Head of caudate nucleus (tissue), 42 donors: ENCODE measurements at places on chromosomes 11 and 22.

GRCh38 chr22:44353041-44353440 lies 40.3 kb upstream of the SHISAL1 start:
- DNase-seq, result no peak

DNA sequence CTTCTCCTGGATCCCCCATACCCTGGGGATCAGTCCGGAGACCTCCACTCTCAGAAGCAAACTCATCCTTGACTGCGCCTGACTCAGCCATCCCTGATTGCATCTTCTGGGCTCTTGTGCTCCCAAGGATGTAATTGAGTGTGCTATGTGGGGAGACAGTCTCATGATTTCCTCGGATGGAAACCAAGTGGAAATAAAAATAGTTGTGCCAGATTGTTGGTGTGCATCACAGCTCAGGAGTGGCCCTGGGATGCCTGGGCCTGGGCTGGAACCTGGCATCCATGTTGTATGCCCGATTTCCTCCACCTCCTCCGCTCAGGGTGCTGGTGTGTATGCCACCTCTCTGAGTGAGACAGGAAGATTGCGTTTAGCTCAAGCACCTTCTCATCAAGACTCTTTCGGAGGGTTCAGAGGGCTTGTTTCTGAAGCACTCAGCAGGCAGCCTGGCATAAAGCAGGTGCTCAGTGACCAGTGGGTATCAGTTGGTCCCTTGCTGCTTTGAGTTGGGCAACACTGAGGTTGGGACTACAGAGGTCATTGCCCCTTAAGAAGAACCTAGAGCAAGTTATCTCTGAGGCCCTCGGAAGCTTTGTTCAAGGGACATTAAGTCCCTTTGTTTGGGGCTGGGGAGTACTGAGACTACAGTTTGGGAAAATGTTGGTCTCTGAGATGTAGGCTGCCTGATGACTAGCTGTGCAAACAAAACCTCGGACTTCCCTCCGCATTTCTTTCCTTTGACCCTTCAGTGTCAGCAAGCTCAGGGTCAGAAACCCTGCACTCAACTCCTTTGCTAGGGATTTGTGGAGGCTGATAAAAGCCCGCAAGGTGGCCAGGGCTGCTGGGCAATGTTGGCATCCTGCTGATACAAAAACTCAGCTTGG lies 24.8 kb upstream of the MICAL2 start:
- no peak for DNase-seq

DNA sequence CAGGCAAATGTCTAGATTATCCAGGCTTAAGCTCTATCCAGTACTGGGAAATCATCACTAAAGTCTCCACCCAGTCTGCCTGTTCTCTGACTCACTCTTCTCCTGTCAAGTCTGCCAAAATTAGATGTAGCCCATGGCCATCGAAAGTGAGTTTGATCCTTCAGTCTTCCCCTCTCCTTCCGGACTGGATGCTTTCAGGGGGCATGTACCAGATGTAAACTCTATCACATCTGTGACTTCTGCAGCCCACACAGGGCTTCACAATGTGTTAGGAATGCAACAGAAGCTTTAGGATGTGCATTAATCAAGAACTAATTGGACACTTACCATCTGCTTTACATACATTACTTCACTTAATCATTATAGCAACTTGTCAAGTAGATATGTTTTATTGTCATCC lies 12.3 kb downstream of the ME3 start:
- no peak for DNase-seq

- no peak for DNase-seq
Observed at GRCh38 chr11:27371489-27371888, 8.5 kb upstream of the CCDC34 start.

DNA sequence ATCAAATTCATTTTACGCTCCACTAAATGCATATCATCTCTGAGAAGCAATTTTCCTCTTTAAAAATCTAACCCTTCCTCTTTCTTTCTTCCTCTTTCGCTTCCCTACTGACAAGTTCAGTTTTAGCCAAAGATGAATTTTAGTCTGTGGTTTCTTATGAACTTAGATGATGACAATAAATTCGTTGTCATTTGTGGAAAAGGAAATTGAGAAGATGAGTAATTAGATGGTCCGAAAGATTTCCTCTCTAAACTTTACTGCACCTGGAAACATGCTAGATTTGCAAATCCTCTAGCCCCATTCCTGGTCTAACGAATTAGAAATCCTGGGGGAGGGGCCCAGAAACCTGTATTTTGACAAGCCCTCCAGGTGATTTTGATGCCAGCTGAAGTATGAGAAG lies 855.4 kb upstream of the CHORDC1 start:
- DNase-seq, result no peak

DNA sequence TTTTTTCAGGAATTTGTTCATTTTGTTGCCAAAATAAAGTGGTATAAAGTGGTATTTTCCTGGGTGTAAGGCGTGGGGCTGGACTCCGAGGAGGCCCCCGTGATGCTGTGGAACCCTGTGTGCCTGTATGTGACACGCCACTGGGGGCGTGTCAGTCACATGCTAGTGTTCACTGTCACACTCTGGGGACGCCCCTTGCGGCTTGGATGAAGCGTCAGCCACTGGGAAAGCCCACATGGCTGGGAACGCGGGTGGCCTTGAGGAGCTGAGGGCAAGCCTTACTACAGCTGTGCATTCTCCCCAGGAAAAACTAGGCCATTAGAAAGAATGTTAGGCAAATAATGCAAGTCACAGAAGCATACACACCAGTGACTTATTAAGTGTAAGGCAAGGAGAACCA lies 77.0 kb upstream of the SLC25A18 start:
- DNase-seq, result peak; percentile 40

- no peak for DNase-seq
Observed at GRCh38 chr11:10701982-10702381, 8.4 kb upstream of the IRAG1 start.

- peak; percentile 85 for DNase-seq
Observed at GRCh38 chr11:112289588-112290492, 29.2 kb upstream of the PLET1 start.

DNA sequence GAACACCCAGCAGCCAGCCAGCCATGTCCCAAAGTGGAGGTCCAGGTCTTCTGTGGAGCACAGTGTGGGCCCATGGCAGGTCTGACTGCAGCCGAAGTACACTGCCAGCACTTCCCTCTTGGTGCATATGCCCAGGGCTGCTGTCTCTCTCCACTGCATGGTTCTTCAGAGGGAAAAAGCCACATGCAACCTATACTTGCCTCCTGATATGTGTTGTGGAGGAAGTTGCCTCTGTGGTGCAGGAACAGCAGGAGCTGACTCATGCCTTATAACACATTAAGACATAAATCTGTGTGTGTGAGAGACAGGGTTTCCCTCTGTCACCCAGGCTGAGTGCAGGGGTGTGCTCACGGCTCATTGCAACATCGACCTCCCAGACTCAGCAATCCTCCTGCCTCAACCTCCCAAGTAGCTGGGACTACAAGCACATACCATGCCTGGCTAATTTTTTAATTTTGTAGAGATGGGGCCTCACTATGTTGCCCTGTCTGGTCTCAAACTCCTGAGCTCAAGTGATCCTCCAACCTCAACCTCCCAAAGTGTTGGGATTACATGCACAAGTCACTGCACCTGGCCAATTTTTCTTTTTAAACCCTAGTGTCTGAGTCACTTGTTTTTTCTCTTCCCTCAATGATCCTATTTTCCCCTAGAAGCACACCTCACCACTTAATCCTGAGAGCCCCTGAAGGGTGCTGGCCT lies 98.8 kb downstream of the MPPED2 start:
- peak; percentile 12 for DNase-seq

- DNase-seq, result no peak
Observed at GRCh38 chr11:12319461-12319951, 57.9 kb upstream of the PARVA start.

DNA sequence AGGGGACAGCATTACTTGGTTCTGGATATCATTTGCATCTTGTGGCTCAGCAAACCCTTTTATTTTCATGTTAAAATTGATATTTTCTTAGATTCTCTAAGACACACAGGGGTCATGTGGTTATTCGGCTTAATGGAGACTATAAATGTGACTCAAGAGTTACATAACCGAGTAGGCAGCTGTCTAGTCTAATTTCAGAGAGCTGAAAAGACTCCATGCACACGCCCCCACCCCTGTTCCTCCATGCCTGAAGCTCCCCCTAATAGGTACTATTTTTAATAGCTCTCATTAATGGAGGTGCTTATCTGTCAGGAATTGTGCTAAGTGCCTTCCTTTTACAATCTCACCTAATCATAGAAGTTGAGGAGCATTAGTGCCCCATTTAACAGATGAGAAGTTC lies 189.2 kb upstream of the ARHGAP20 start:
- peak; percentile 76 for DNase-seq

DNA sequence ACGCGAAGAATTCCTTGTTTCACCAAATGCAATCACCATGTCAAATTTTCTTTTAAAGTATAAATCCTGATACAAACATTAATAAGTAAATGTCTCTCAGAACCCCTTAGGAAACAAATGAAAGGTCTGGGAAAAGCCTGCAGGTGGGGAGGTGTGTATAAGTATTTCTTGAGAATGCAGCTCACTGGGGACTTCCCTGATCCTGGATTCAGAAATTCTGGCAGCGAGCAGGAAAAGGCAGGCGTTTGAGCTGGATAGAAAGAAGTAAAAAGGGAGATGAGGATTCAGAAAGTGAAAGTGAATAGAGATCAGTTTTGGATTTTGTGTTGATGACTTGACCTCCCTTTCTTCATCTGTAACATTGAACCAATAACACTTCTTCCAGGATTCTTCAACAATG lies 68.3 kb upstream of the CTSC start:
- DNase-seq, result no peak

DNA sequence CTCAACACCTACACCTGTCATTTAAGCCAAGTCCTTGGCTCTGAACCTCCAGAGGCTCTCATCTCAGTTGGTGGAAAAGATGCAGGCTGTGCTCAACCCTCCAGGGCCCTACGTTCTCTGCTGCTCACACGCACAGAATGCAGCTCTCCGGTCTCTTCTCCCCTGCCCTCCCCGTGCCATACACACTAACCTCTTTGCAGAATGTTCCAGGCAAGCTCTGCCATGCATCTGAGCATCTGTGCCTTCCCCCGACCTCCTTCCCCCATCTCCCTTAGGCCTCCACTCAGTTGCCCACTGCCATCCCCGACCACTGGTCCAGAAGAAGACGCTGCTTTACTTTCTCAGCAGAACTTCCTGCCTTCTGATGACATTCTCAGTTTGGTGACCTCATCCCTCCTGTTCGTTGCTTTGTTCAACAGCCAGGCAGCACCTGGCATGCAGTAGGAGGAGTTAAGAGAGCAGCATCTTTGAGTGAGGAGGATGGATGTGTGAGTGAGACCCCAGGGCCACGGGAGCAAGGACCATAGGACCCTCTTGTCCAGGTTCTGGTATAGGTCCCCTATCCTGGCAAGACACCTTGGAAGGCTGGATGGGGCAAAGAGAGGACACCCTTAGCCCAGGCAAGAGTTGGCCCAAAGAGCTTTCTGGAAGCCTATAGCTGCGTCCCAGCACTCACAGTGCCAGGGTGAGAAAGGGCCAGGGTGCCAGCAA lies 598.0 kb downstream of the BRD1 start:
- no peak for DNase-seq

DNA sequence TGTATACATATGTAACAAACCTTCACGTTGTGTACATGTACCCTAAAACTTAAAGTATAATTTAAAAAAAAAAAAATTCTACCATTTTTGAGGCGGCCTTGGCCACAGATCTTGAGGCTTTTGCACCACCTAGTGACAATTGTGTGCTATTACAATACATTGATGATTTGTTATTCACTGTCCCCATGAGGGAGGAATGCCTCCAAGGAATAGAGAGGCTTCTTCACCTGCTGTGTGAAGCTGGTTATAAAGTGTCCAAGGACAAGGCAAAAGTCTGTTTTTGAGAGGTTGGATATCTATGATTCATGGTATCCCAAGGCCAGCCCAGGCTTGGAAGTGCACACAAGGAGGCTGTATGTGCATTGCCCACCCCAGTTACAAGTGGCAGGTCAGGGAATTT lies 30.7 kb downstream of the SLC22A25 start:
- DNase-seq, result no peak

DNA sequence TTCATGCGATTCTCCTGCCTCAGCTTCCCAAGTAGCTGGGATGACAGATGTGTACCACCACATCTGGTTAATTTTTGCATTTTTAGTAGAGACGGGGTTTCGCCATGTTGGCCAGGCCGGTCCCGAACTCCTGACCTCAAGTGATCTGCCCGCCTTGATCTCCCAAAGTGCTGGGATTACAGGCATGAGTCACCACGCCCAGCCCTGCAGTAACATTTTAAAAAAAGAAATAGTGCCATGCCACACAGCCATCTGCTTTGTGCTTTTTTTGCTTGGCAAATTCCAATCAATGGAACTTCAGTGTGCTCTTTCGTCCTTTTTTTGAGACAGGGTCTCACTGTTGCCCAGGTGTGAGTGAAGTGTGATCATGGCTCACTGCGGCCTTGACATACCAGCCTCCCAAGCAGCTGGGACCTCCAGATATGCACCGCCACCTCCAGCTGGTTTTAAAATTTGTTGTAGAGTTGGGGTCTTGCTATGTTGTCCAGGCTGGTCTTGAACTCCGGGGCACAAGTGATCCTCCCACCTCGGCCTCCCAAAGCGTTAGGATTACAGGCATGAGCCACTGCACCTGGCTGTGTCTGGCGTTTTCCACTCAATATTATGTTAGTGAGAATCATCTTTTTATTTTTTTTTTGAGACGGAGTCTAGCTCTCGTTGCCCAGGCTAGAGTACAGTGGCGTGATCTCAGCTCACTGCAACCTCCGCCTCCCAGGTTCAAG lies 1.8 kb upstream of the CHADL start:
- no peak for DNase-seq

DNA sequence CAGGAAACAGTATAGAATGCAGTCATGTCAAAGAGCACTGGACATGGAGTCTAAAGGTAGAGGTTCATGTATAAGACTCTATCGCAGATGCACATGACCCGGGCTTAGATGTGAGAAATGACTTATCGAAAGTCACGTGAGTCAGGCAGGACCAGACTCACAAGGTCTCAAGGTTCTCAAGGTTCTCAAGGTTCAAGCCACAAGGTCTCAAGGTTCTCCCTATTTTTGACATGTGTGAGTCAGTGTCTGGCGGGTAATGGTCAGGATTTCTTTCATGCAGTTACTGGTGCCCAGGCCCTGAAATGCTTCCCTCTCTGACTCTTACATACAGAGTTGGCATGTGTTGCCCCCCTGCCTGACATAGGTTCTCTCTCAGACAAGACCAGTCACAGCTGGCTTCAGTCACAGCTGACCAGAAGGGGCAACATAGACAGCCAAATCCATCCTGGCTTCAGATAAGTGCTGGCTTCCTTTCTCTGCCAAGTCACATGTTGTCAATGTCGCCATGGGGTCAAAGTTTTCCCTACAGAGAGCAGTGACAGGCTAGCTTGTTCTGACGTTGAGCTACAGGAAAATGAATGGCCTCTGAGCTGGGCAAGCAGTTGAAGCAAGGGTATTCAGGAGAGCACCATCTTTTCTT lies 10.1 kb downstream of the CSRP3 start:
- DNase-seq, result no peak

GRCh38 chr11:16669799-16670415 lies 68.5 kb upstream of the C11orf58 start:
- DNase-seq, result no peak

DNA sequence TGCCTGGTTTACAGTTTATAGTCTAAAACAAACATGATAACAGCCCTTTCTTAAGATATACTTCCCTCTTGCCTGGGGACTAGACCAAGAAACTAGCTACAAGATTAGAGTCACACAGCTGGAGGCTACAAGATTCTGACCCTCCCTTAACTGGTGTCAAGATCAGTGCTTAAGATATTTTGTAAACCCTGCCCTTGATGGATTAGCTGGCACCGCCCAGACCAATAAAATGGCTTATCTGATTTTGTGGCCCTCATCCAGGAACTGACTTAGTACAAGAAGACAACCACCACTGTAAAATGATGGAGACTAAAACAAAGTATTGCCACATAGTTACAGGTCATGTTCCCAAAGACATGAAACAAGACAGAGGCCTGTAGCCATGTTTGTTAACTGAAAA lies 53.4 kb downstream of the FAM181B start:
- no peak for DNase-seq

GRCh38 chr11:90775567-90776165 lies 552.8 kb upstream of the CHORDC1 start:
- no peak for DNase-seq
